Fibroblast of upper back skin (primary cell): ENCODE measurements at places on chromosomes 6 and 20.

GRCh38 chr20:2283706-2284423 lies 11.9 kb upstream of the TGM3 start:
- DNase-seq = peak; percentile 13

DNA sequence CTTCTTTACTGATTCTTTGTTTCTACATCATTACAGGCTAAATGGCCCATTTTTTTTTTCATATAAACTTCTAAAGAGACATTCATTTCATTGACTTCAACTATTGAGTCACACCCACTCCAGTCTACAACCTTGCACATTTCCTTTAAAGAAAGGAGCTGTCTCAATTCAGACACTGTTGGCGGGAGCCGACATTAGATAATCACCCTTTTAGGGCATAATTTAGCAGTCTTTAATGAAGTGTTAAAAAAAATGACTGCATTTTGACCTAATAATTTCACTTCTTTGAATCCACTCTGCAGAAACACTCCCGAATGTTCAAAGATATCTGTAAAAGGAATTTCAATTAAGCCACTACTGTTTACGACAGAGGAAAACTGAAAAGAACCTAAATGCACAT lies 1.5 kb downstream of the EPM2A start:
- DNase-seq = no peak

GRCh38 chr6:28523241-28523622 lies 2.4 kb upstream of the GPX5 start:
- no peak for DNase-seq

GRCh38 chr6:42066156-42066675 lies 15.9 kb downstream of the TAF8 start:
- no peak for DNase-seq

- DNase-seq = no peak
Observed at GRCh38 chr6:91694016-91694654, 1107.3 kb upstream of the MAP3K7 start.

DNA sequence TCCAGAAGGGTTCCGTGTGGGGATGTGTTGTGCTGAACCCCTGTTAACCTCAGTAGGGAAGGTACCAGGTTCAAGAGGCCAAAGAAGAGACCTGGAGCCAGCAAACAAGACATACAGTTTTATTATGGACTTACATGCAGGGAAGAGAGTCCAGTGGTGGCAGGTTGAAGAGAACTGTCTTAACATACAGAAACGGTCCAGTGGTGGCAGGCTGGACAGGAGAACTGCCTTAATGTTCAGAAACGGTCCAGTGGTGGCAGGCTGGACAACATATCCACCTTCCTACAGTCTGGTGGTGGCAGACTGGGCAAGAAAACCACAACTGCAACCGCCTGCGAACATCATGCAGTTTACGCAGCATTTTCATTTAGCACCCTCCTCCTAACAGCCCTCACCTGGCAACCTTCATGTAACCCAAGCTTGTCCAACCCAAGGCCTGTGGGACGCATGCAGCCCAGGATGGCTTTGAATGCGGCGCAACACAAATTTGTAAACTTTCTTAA lies 75.9 kb downstream of the PHACTR3 start:
- DNase-seq = no peak

DNA sequence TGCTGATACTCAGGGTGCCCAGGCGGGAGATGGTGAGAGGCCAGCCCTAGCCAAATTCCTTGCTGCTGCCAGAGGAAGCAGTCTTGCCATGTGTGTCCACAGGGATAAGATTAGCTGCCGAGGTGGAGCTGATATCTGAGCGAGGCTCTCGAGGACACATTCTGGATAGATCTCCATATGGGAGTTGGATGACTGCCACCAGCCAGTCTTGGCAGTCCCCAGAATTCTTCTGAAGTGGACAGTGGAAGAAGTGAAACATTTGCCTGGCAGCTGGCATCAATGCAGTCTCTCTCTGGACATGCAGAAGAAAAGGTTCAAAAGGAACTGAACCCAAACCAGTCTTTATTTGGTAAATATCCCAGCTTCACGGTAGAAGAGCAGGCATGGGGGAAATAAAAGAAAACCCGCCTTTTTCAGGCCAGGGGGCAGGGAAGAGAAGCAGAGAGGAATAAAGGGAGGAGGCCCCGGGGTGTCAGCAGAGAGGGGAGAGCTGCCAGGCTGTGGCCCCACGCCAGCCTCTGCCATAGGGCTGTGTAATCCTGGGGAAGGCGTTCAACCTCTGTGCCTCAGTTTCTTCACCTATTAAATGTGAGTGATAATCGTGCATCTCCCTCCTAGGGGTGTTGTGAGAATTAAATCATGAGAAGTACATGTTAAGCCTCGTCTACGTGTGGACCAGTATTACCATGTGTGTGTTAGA lies 3.7 kb upstream of the FUCA2 start:
- peak; percentile 28 for DNase-seq

DNA sequence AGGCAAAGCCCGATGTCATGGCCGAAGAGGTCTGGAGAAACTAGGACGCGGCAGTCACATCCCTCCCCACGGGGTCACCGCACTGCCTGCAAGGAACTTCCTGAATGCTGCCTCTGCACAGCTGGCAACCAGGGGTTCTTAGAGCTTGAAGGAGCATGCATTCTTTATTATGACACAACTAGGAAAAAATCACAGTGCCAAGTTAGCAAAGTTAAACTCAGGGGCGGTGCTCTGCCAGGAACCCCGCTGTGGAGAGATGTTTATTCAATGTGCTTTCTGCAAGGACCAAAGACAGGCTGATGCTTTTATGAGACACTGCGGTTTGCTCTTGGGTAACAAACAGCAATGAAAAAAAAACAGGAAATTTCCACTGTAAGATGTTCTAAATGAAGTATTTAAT lies 287.3 kb upstream of the FOXQ1 start:
- peak; percentile 85 for DNase-seq
